Spleen (tissue), 13 donors: ENCODE measurements at places on chromosomes 16 and 17. TPM values are rescaled to one million over a fixed set of nuclear protein-coding genes. Genes with fewer than 3 reads are reported as not detected.

Gene SLC16A11
- polyA plus RNA-seq: 3.9 TPM

Gene TACO1
- polyA plus RNA-seq: 19.1 TPM

Gene ZNF771
- polyA plus RNA-seq: 3.1 TPM

Gene HEATR3
- 8.4 TPM for polyA plus RNA-seq

Gene MPV17L
- 0.79 TPM for polyA plus RNA-seq

Gene IGFBP4
- 131 TPM for polyA plus RNA-seq

Gene FUS
- polyA plus RNA-seq: 225 TPM

Gene MFSD6L
- 0.15 TPM for polyA plus RNA-seq

Gene MYH11
- polyA plus RNA-seq: 9.6 TPM

DNA sequence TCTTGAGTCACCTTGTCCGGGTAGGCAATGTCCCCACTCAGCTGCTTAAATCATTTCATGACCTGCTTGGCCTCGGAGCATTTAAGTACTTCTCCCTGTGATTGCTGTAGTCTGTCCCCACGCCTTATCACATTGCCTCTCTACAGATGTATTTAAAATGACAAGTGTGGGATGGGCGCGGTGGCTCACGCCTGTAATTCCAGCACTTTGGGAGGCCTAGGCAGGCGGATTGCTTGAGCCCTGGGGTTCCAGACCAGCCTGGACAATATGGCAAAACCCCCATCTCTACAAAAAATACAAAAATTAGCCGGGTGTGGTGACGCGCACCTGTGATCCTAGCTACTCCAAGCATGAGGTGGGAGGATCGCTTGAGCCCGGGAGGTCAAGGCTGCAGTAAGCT is 1.3 kb upstream of the GJC1 start:
- peak; percentile 5 for DNase-seq

DNA sequence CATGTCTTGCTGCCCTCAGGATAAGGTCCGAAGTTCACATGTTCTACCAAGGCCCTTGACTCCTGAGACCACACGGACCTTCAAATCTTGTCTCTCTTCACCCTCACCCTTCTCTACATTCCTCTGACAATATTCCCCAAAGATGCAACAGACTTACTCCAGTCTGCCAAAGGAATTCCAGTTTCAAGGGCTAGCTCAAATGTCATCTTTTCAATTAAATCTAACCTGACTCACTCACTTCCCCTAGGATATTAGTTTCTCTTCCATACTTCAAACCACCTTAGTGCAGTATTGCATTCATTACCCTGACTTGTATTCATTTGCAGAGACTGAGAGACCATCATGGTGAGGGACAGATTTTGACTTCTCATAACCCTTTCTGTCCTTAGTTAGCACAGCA is 59.6 kb upstream of the ADCY9 start:
- no peak for DNase-seq

DNA sequence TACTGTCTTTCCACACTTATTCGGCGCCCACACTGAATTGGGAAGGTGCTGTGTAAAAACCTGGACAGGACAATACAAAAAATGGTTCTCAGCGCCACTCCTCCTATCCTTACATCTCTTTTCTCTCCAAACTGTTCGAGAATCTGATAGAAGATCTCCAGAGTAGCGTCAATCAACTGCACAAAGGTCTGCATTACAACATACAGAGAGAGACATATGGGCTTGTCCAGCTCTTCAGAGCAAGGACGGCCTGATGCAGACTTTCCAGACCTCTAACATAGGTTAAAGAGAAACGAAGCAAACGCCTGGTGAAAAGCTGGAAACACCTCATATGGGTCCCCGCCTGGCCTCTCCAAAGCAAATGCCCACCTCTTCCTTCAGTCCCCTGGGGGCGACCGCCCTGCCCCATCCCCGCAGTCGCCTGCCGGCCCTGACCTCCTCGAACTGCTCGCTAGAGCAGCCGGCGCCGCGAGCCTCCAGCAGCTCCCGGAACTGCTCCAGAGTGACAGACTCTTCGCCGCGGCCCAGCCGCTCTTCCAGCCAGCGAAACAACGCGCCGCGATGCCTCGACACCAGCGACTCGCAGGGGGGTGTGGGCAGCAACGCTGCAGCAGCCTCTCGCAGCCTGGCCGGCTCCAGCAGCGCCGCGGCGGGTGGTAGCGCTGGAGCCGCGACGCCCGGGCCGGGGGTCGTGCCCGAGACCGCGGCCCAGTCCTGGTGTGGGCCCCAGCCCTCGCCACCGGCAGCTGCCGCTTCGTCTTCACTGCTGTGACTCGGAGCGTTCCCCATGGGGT is 526 bp downstream of the ZZEF1 start:
- no peak for DNase-seq

DNA sequence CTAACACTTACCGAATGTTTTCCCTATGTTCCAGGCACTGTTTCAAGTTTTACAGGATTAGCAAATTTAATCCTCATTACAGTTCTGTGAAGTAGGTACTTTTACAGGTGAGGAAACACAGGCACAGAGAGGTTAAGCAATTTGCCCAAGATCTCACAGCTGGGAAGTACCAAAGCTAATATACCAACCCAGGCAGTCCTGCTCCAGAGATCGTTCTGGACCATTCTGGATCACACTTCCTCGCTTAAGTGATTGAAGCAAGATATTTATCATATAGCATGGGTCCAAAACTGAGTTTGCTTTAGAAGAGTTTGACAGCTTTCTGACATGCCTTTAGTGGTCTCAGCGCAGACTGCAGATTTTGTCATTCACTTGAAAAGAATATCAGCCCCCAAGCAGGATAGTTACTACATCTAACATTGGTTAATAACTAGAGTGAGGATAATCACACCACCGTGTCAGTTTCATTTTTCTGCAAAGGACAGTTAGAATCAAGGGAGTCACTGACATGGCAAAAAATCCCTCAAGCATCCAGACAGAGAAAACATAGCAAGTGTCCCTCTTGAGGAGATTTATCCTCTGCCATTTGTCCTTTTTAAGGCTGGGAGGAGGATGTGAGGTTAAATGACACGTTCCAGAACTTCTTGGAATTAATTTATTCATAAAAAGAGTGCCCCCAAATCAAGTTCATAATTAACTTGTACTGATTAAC is 5.1 kb downstream of the HS3ST3B1 start:
- DNase-seq: no peak

GRCh38 chr17:28384281-28385036 is 13.0 kb downstream of the SARM1 start:
- peak; percentile 90 for DNase-seq

GRCh38 chr16:87409781-87410180 is 17.6 kb downstream of the MAP1LC3B start:
- DNase-seq: peak; percentile 58

- peak; percentile 51 for DNase-seq
Observed at GRCh38 chr17:80353718-80354275, 61.2 kb upstream of the ENDOV start.

GRCh38 chr17:57338257-57338914 is 82.1 kb downstream of the MSI2 start:
- DNase-seq: no peak

- DNase-seq: no peak
Observed at GRCh38 chr16:68972013-68972412, 128.7 kb downstream of the TANGO6 start.

DNA sequence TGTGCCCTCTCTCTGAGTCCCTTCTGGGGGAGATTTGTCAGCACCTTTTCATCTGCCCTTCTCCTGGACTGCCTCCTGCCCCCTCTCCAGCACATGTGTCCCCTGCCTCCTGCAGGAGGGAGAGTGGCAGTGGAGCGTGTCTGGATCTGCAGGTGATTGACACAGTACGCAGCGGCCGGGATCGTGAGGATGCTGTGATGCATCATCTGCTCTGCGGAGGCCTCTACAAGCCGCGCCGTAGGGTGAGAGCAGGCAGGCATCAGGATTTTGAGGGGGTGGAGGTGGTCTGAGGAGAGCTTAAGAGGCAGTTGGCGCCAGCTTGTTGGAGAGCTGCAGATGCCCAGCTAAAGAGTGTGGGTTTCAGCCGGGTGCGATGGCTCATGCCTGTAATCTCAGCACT is 10.9 kb downstream of the SLC9A5 start:
- peak; percentile 62 for DNase-seq

DNA sequence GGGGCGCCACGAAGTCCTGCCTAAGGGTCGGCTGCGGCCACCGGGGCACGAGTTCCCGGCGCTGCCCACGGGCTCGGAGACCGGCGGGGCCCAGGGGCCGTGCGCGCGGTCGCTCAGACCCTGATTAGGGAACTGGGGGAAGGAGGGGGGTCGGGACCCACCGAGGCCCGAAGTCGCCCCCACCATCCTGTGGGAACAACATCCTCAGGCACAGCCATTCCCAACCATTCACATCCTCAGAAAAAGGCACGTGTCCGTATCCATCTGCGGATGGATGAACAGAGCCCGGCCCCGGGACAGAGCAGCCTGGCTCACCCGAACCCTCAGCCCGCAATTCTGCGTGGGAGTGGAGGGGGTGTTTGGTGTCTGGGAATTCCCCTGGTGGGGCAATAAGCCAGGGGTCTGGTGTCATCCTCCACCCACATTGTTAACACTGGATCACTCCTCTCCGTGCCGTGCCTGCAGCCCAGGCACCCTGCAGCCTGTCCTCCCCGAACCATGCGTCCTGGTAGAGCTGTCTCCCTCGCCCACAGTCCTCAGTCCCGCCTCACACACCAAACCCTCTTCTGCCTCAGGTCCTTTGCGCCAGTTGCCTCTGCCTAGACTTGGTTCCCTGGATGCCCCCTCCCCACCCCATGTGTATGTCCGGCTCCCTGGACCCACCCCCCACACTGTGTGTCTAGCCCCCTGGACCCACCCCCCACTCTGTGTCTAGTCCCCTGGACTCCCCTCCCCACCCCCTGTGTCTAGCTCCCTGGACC is 789 bp upstream of the CCDC57 start:
- DNase-seq: peak; percentile 80

- DNase-seq: peak; percentile 79
Observed at GRCh38 chr17:7440834-7441195, 1.5 kb downstream of the FGF11 start.

- DNase-seq: no peak
Observed at GRCh38 chr16:86110134-86110533, 211.2 kb downstream of the IRF8 start.

DNA sequence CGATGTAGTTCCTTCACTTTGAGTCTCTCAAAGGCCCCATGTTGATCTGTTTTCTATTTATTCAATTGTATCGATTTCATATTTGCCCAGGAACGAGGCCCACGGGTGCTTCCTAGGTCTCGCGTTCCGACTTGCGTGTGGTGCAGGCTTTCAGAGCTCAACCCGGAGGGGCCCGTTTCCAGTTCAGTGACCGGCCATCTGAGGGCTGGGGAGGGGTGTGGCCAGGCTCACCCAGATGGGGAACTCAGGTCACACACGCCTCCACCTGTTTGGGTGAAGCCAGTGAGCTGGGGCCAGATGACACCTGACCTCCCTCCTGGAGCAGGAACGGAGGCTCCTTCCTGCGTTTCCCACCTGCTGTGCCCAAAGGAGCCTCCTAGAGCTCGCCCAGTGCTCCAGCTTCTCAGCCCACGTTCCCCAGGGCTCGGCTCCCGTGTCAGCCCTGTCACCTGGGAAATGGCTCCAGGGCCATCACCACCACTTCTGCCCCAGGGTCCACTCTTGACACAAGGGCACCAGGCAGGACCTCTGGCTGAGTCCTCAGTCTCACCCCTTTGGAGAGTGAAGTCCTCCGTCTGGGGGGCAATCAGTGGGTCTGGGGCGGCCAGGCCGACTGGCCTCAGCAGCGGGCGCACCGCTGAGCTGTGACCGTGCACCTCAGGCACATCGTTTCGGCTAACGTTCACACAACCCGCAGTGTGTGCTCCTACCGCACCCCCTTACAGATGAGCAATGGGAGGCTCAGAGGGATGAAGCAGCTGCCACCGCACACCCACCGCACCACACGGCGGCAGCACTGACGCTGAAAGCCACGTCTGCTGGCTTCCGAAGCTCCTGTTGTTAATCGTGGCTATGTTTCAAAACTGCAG is 18.0 kb downstream of the FOXF1 start:
- no peak for DNase-seq

GRCh38 chr17:62668091-62668804 is 40.8 kb downstream of the MRC2 start:
- no peak for DNase-seq

GRCh38 chr17:38415250-38416194 is 12.7 kb upstream of the ARHGAP23 start:
- DNase-seq: no peak

DNA sequence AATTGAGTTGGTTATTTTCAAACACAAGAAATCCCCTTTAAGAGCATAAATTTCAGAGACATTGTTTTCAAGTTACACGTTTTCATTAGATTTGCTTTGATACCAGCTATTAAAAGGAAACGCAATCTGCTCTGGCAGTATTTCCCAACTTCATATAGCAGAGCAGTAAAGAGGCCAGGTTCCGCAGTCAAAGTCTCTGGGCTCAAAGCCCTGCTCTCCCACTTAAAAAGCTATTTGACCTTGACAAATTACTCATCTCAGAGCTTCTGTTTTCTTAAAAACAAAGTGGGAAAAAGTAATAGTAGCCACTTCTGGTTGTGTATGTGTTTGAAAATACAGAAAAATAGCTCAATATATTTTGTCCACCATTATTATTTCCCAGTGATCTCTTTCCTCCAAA is 89.7 kb upstream of the CDYL2 start:
- no peak for DNase-seq

- DNase-seq: no peak
Observed at GRCh38 chr16:68798398-68798797, 44.9 kb upstream of the TANGO6 start.

DNA sequence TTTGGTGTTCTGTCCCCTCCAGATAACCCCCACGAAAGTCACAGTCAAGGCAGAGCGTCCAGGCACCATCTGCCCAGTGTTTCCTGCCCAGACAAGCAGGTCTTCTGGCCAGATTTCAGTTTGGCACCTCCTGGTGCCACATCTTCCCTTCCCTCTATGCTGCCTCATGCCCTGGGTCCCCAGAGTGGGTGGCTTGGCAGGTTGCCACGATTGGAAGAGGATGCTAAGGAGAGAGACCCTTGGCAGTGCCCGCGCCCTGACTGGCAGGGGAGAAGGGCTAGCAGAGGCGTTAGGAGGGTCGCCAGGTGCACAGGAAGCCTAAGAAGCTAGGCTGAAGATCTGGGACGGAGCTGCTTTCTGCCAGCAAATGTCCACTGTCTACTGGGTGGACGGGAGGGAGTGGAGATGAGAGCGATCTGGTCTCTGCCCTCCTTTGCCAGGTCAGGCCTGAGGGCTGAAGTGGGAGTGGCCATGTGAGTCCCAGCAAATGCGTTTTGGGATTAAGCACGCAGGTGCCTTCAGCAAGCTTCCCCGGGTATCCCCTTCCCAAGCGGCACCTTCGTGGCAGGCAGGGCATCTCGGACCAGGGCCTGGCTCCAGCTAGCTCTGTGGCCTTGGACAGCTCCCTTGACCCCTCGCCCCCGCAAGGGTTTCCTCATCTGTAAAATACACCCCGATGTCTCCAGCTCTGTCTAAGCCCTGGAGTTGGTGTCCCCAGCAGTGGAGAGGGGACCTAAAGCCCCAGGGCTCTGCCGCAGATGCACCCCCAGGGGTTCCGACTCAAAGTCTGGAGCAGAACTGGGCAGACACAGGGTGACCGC is 13.4 kb upstream of the CD300A start:
- DNase-seq: no peak

- DNase-seq: no peak
Observed at GRCh38 chr17:41528959-41529353, 848 bp upstream of the KRT19 start.
